GM13977 (cell line): ENCODE measurements at places on chromosomes 7 and 10.

- DNase-seq, result no peak
Observed at GRCh38 chr10:49595713-49596492, 14.2 kb upstream of the SLC18A3 start.

DNA sequence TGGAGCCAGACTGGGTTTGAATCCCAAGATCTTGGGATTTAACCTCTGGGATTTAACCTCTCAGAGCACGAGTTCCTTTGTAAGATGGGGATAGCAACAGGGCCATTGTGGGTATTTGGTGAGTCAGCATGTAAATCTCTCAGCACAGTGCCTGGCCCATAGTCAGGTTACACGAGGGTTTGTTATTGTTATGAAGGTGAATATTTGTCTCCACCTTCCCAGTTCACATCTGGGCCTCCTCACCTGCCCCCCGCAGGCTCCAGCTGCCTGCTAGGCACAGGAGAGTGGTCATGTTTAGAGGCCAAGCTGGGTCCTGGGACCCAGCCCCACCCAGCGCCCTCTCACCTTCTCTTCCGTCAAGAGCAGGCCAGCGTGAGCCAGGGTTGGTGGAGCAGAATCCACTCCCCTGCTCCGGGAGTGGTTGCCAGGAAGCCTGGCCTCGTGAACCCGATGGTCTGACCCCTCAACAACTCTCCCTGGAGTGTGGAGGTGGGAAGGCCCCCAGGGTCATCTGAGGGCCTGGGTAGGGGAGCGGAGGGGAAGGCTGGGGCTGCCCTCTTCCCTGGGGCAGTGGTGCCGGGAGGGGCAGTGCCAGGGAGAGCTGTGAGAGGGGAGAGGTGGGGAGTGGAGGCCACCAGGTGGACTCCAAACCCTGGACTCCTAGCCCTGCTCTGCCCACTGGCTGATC, 26.0 kb downstream of the FAM241B start:
- no peak for DNase-seq

GRCh38 chr7:96144260-96144526, 177.7 kb downstream of the SLC25A13 start:
- no peak for DNase-seq

DNA sequence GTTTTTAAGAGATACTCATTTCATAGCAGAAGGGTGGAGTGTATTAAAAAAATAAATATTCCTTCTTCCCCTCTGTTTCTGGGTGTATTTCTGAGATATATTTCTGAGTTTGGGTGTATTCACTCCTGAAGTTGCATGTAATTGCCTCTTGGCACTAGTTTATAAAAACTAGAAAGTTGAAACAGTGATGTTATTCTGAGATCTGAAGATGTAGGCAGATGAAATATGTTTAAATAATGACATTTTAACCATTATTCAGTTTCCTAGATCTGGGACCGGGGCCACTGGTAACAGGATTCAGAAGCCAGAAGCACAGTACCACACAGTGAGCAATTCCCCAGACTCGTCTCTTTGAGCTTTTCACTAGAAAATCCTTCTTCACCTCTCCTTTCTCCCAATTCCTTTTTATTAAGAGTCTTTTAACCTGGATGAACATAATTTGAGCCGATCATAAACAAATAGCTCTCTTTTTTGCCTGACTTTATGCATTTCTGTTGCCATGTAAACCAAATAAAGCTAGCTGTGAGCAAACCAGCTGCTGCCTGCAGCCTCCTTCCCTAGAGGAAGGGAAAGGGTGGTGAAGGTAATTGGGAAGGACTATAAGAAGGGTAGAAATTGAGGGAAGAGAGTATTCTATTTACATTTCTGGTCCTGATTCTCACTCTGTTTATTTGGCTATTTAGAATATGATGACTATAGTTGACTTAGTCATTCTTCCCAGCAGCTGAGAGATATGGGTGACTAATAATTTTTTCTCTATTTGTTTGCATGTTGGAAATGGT, 101.8 kb upstream of the STRIP2 start:
- DNase-seq, result no peak

GRCh38 chr10:70146489-70147258, at the start of gene TYSND1:
TSS of gene TYSND1 (minus strand) at chr10:70146700. CDS start at chr10:70146586, 114 bp downstream.
- peak; percentile 99 for DNase-seq

DNA sequence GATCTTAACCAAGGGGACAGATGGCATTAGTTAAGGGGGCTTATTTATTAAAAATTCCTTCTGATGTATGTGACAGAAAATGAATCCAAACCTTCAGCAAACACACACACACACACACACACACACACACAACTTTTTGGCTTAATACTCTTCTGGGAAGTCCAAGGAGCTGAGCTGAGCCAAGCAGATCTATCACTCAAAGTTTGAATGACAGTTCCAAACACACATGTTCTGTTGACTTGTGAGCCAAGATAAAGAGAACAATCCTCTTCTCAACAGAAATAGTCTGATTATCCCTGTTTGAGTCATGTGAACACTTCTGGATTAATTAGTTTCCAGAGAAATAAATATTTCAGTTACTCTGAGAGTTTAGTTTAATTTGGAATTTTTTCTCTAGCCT, 31.5 kb downstream of the KBTBD2 start:
- DNase-seq, result no peak

GRCh38 chr7:43834463-43835251, 34.7 kb downstream of the MRPS24 start:
- DNase-seq, result no peak

GRCh38 chr7:149606826-149607225, 109.2 kb upstream of the ZNF746 start:
- DNase-seq, result no peak

DNA sequence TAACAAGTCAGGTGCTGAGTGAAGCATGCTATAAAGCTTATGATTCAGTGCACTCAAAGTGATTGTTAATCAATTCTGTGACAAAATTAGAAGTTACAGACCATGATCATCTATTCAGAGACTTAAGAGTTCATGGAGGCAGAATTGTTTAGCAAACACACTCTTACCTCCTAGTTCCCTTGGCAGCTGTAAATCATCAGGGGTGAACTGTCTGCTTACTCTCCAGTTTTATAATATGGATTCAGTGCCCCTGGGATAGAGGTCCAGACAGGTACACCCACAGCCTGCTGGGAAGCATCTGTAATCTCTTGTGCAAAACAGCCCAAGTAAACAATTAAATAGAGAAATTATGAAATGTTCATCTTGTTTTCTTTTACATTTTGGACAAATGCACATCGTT, 835.0 kb upstream of the COBL start:
- DNase-seq, result no peak

DNA sequence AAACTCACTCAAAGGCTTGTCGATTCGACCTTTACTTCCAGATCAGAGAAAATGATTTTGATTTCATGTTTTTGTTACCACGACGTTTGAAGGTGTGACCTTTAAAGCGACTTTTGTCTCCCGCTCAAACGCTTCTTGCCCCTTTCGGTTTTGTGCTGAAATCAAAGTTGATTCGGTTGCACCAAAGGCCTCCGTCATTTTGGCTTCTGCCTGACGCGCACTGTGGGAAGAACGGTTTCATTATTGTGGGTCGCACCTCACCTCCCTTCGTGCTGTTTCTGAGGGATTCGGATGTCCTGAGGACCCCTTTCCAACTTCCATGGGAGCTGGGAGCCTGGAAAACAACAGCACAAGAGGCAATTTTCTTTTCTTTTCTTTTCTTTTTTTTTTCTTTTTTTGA, 176.9 kb downstream of the DNAJB6 start:
- DNase-seq, result no peak

DNA sequence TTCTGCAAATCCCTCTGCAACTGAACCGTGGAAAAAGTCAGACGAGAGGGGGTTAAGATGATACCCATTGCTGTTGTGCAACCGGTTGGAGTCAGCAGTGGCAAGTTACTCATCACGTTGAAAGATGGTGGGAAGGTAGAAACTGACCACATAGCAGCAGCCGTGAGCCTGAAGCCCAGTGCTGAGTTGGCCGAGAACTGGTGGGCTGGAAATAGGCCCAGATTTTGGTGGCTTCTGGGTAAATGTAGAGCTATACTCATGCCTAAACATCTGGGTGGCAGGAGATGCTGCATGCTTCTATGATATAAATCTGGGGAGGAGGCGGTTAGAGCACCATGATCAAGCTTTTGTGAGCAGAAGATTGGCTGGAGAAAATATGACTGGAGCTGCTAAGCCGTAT, 78.6 kb downstream of the ARL5B start:
- DNase-seq, result no peak

GRCh38 chr10:29830531-29831512, 196.1 kb upstream of the SVIL start:
- no peak for DNase-seq

GRCh38 chr10:112844681-112845544, 105.1 kb upstream of the TCF7L2 start:
- DNase-seq, result no peak

DNA sequence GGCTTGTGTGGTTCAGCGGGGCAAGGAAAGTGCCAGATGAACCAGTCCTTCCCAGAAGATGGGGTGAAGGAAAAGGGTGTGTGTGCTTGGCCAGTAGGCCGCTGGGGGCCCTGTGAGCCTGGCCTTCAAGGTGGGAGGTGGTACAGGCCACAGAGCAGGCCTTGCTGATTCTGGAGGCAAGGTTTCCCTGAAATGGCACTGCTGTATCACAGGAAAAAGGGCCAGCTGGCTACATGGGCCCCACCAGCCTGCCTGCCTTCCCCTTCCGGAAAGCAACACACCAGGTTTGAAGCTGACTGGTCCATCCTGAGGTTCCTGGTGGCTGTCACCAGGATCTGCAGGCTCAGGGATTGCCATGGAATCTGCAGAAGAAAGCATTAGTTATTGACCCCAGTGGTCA, 12.5 kb downstream of the MMRN2 start:
- DNase-seq, result no peak

- DNase-seq, result peak; percentile 11
Observed at GRCh38 chr10:44958196-44958897, 1.3 kb upstream of the RASSF4 start.

- DNase-seq, result no peak
Observed at GRCh38 chr7:40544221-40544723, 409.5 kb downstream of the SUGCT start.

DNA sequence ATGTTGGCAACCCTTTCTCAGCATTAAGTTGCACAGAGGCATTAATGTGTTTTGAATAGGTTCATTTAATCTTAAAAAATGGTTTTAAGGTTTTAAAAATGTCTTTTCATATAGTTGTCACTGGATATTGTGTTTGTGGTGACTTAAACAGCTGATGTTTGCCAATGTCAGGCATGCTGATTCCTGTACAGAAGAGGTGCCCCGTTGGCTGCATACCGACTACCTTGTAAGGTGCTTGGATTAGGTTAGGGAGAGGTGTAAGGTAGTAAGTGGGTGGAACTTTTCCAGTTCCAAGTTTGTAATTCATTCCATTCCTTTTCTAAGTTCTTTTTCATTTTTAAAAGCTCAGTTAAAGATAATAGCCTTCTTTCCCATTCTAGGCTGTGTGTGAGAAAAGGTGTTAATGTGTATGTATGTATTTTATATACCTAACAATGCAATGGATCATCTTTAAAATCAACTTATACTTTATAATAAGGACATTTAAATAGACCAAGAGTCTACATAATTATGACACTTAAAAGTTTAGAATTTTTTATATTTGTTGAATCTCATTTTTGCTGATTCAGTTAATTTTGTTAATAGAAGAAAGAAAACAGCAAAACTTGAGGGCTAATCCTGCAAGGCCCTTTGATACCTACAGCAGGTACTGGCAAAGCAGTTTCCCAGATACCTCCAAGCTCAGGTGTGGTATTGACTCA, 155.2 kb downstream of the LCOR start:
- no peak for DNase-seq

DNA sequence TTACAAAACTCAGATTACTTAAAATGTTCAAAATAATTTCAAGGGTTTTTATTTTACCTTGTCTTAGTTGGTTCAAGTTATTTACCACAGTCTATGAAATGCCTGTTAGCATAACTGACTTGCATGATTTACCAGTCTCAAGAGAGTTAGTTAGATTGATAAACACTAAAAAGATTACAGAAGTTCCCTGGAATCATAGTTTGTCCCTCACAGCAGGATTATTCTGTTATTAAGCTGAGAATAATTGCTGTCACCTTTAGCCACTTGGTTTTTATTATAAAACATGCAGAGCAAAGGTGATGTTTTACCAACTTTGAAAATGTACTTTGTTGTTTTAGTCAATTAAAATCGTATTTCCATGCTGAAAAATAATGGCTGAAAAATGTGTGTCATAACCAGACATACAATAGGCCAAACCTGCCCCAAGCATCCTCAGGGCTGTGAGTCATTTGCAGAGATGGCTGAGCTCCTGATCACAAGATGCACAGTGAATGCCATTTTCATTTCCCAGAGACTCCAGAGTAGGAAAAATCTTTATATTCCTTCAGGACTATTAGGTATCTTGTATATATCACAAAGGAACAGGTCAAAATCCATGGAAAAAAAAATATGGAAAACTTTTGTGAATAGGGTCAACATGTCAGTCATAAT, 87.8 kb upstream of the DKK1 start:
- no peak for DNase-seq

DNA sequence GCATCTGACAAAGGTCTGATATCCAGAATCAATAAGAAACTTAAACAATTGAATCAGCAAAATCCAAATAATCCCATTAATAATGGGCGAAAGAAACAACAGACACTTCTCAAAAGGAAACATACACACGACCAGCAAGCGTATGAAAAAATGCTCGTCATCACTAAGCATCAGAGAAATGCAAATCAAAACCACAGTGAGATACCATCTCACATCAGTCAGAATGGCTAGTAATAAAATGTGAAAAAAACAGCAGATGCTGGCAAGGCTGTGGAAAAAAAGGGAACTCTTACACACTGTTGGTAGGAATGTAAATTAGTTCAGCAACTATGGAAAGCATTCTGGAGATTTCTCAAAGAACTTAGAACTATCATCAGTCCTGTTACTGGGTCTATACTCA, 496.7 kb downstream of the SH2D4B start:
- no peak for DNase-seq

GRCh38 chr7:135159359-135160085, 11.0 kb downstream of the CYREN start:
- no peak for DNase-seq
